ENCODE measurements at places on chromosomes 4 and X. TPM values are rescaled to one million over a fixed set of nuclear protein-coding genes. Genes with fewer than 3 reads are reported as not detected.

GRCh38 chrX:39823854-39824253, 273.9 kb downstream of the BCOR start:
- no peak for DNase-seq

DNA sequence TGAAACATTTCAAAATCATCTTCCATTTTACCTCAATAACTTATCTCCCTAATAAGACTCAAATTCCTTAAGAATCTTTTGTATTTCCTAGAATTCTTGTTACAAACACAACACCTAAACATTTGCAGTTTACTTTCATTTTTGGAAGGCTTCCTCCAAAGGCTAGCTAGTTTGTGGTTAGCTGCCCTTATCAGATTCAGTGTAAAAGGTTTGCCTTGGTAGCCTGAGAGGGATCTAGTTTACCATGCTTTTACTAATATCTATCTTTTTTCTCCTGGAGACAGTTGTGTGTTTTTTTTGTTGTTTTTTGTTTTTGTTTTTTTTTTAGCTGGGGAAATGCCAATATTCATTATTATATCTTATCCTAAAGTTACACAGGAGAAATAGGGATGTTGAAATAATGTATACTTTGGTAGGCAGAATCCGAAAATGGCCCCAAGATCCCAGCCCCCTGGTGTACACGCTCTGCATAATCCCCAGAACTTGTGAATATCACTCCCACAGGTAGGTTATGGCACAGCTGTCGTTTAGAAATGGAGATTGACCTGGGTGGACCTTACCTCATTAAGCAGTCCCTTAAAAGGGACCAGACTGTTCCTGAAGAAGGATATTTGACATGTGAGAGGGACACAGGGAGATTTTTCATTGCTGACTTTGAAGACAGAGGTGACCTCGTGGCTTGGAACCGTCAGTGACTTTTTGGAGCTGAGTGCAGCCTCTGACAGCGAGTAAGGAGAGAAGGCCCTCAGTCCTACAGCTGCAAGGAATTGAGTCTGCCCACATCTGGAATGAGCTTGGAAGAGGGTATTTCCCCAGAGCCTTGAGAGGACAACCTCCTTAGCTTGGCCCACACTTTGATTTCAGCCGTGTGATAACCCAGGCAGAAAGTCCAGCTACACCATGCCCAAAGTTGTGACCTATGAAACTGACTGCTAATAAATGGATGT, 33.4 kb downstream of the SEPTIN11 start:
- DNase-seq: no peak

GRCh38 chr4:105092768-105093167, 53.9 kb upstream of the TET2 start:
- no peak for DNase-seq

- DNase-seq: no peak
These were observed 146.8 kb upstream of the IL1RAPL2 start for GRCh38 chrX:104419211-104419610.

The LINC00632 gene
- 28.7 TPM for total RNA-seq

The IL2 gene
- not detected for total RNA-seq
